ENCODE measurements at places on chromosomes 3 and 15. TPM values are rescaled to one million over a fixed set of nuclear protein-coding genes. Genes with fewer than 3 reads are reported as not detected.

DNA sequence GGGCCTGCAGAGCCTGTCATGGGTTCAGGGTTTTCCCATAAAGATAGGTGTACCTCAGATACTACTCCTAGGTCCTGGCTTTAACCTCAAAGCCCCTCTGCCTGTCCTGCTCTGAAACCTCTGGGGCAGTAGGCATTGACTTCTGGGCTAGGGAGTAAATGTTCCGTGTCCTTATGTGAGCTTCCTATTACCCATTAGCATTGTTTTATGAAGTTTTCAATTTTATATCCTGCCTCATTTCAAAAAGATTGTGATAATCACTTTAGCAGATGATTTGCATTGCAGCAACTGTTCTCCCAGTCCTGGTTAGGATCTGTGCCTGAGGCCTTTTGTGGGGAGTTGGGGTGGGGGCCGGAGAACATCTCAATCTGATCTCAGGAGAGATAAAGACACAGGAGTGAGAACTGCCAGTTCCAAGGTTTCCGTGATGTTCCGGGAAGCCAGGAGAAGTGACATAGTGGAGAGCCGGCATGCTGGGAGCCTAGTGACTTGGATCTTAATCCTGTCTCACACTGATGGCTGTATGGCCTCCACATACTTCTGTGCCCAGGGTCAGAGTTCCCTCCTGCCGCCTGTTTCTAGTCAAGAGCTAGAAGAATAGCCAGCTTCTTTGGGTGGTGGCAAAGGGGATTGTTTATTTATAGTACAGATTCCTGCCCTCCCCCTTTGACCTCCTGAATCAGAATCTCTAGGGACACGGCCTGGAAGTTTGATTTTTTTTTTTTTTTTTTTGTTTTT, 10.6 kb downstream of the TPM1 start:
- DNase-seq = no peak
- H3K4me3 ChIP-seq = no peak overlapping the region
- no peaks in the 10 kb centered on the region for H3K36me3 ChIP-seq
- no peaks in the 10 kb centered on the region for H3K27me3 ChIP-seq
- H3K4me1 ChIP-seq = peaks cover 6% of the 10 kb centered on the region

DNA sequence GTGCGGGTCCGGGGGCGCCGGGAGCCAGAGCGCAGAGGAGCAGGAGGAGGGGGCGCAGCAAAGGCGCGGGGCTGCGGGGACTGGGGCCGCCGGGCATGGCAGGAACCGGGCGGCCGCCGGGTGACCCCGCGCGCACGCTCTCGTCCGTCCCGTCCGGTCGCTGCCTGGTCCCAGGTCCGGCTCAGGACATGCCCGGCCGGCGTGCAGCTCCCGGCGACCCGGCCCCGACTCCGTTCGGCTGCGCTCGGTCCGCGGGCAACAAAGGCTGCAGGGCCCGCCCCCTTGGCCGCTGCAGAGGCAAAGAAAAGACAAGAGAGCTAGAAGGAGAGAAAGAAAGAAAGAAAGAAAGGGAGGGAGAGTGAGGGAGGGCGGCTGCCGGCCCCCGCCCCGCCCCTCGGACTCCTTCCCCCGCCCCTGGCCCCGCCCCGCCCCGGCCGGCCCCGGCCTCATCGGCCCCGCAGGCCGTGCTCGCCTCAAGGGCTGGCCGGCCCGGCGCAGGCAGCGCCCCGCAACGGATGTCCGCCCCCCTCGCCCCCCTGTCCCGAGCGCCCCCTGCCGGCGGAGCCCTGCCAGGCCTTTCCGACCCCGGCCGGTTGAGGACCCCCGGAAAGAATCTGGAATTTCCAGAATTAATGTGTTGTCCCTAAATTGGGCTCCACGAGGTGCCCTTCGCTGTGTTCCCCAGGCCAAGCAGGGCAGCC, at the start of gene ADAMTS7:
TSS of gene ADAMTS7 (minus strand) at position 341 of the 701 bp plus-strand sequence. CDS start at position 97, 244 bp downstream.
- peak within 1 kb of the TSS; percentile 81 for H3K4me3 ChIP-seq
- H3K27ac ChIP-seq = no peak within 1 kb of the TSS
- peaks cover 7% of the 10 kb centered on the region for H3K27me3 ChIP-seq
- no peak for DNase-seq
- H3K4me1 ChIP-seq = peaks cover 7% of the 10 kb centered on the region

Gene KBTBD12
- total RNA-seq = not detected

DNA sequence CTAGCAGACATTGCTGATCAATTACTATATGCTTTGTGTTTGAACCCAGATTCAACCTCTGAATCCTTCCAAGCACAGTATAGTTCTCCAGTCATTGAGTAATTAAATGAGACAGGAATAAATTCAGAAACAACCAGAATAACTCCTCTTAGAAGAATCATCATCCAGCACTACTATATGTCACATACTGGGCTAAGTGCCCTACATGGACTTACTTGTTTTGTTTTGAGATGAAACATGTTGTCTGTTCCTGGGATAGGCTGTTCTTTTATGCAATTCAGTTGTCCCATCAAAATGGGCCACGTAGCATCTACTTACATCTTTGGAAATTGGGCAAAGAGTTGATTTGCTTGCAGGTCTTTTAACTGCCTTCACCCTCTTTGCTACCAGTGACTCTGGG, 365.5 kb upstream of the SUCLG2 start:
- DNase-seq = no peak
- no peaks in the 10 kb centered on the region for H3K4me1 ChIP-seq
- H3K36me3 ChIP-seq = no peaks in the 10 kb centered on the region

GRCh38 chr15:61171209-61171608, 57.9 kb downstream of the RORA start:
- H3K27ac ChIP-seq = no peak overlapping the region
- no peaks in the 10 kb centered on the region for H3K36me3 ChIP-seq
- no peak overlapping the region for H3K4me3 ChIP-seq
- H3K27me3 ChIP-seq = no peaks in the 10 kb centered on the region
- H3K4me1 ChIP-seq = peaks cover 10% of the 10 kb centered on the region
- DNase-seq = no peak

Gene CHRM5
- not detected for total RNA-seq

DNA sequence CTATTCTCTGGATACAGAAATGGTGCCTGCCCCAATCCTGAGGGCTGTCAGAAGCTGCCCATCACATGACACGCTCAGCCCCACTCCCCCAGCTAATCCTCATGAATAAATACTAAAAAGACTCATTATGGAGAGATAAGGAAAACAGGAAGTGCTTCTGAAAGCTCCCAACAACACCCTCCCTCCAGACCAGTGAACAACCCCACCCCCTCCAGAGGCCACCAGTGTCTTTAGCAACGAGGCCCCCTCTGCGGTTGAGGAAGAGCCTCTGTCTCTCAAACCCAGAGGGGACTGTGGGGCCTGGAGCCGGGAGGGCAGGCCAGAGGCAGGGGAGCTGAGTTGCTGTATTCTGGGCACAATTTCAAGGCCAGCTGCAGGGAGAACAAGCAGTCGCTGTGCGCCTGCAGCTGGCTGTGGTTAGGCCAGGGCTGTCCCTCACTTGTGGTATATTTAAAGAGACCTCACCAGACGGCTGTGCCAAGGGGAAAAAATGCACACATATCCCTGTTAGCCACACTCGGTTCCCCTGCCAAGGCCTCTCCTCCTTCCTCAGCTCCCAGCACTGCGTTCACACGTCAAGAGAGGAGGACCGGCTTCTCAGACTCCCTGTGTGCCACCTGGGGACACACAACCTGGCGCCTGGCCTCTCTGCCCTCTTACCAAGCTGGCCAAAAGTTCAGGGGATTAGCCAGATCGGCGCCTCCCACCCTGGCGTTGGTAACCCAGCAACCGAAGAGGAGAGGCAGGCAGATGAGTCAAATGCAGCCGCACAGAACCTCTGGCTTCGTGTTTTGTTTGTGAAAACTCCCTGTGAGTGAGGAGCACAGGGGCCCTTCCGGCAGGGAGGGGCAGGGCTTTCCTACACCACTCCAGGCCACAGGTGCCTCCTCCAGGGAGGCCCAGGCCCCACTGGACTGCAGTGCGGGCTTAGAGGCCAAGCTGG, 101.2 kb upstream of the ETV5 start:
- no peak overlapping the region for H3K4me3 ChIP-seq
- H3K27ac ChIP-seq = no peak overlapping the region
- DNase-seq = no peak

Gene ALS2CL
- total RNA-seq = 0.19 TPM

GRCh38 chr15:32790352-32790999, 72.7 kb downstream of the GREM1 start:
- no peaks in the 10 kb centered on the region for H3K36me3 ChIP-seq
- H3K27me3 ChIP-seq = peaks cover 2% of the 10 kb centered on the region
- H3K27ac ChIP-seq = no peak overlapping the region
- H3K4me1 ChIP-seq = no peaks in the 10 kb centered on the region

DNA sequence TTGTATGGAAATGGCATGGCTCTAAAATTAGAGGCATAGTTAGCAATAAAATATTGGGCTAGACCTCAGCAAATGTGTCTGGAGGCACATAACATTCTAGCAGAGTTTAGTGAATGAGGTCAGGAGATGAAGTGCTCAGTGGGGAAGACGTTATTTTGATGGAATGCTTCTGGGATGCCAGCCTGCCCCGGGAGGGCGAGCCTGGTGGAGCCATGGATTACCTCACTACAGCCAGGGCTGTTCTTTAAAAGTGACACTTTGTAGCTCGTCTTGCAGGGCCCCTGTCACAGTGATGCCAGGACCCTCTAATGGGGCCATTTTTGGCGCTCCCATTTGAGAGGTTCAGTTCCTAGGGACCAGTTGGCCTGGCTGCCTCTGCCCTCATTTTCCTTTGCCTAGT, 48.5 kb downstream of the PXYLP1 start:
- no peaks in the 10 kb centered on the region for H3K27me3 ChIP-seq
- H3K36me3 ChIP-seq = no peaks in the 10 kb centered on the region
- H3K27ac ChIP-seq = no peak overlapping the region
- H3K4me3 ChIP-seq = no peak overlapping the region
- no peak for DNase-seq
- H3K4me1 ChIP-seq = peaks cover under 1% of the 10 kb centered on the region

- DNase-seq = no peak
- H3K27me3 ChIP-seq = no peaks in the 10 kb centered on the region
- no peak overlapping the region for H3K4me3 ChIP-seq
- no peak overlapping the region for H3K27ac ChIP-seq
Measured at GRCh38 chr15:69976366-69976994, 121.2 kb downstream of the TLE3 start.

- DNase-seq = peak; percentile 70
- no peaks in the 10 kb centered on the region for H3K27me3 ChIP-seq
- no peaks in the 10 kb centered on the region for H3K36me3 ChIP-seq
- no peak overlapping the region for H3K27ac ChIP-seq
Measured at GRCh38 chr3:29686889-29687592, 406.2 kb downstream of the RBMS3 start.

GRCh38 chr3:151864423-151865101, 8.9 kb upstream of the SUCNR1 start:
- H3K4me1 ChIP-seq = no peaks in the 10 kb centered on the region
- no peak overlapping the region for H3K4me3 ChIP-seq

- H3K27ac ChIP-seq = no peak overlapping the region
- no peaks in the 10 kb centered on the region for H3K4me1 ChIP-seq
- peaks cover 4% of the 10 kb centered on the region for H3K36me3 ChIP-seq
Measured at GRCh38 chr3:183033746-183034145, 53.4 kb upstream of the DCUN1D1 start.

Gene GOLGA6A
- total RNA-seq = not detected

Gene PLEKHO2
- 25.4 TPM for total RNA-seq

DNA sequence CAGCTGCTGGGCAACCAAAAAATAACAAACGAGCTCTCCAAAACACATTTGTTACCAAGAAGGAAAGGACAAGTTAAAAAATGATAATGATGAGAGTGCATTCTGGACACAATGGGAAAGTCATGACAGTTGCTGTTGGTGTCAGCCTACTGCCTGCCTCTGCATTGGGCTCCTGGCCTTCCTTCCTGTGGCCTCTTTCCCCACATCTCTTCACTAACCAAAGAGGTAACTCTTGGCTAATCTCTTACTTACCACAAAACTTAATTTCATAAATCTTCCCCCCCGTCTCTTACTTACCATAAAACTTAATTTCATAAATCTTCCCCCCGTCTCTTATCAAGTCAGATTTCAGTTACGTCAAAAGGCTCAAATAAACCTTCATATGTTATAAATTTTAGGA, 58.6 kb downstream of the AGTR1 start:
- H3K36me3 ChIP-seq = no peaks in the 10 kb centered on the region
- no peak overlapping the region for H3K27ac ChIP-seq
- no peak overlapping the region for H3K4me3 ChIP-seq
- H3K4me1 ChIP-seq = no peaks in the 10 kb centered on the region

GRCh38 chr3:45555666-45556065, 38.9 kb upstream of the LIMD1 start:
- no peaks in the 10 kb centered on the region for H3K36me3 ChIP-seq
- H3K27ac ChIP-seq = no peak overlapping the region
- H3K4me1 ChIP-seq = peaks cover 33% of the 10 kb centered on the region
- no peak for DNase-seq
- no peaks in the 10 kb centered on the region for H3K27me3 ChIP-seq

DNA sequence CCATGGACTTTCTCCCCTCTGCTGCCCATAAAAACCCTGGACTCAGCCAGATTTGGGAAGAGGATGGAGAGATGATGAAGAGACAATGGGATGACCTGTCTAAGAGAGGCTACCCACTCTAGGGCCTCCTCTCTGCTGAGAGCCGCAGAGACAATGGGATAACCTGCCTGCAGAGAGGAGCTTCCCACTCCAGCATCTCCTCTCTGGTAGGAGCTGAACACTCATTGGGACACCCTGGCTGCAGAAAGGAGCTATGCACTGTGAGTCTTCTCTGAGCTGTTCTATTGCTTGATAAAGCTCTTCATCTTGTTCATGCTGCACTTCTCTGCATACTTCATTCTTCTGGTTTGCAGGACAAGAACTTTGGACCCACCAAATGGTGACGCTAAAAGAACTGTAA, 4.5 kb upstream of the XCR1 start:
- H3K4me1 ChIP-seq = peaks cover 19% of the 10 kb centered on the region
- no peaks in the 10 kb centered on the region for H3K36me3 ChIP-seq
- no peaks in the 10 kb centered on the region for H3K27me3 ChIP-seq
- H3K27ac ChIP-seq = no peak overlapping the region

GRCh38 chr15:90873998-90874605, 5.7 kb downstream of the FURIN start:
- peaks cover 17% of the 10 kb centered on the region for H3K36me3 ChIP-seq
- DNase-seq = no peak
- peak overlapping the region; percentile 33 for H3K27ac ChIP-seq

DNA sequence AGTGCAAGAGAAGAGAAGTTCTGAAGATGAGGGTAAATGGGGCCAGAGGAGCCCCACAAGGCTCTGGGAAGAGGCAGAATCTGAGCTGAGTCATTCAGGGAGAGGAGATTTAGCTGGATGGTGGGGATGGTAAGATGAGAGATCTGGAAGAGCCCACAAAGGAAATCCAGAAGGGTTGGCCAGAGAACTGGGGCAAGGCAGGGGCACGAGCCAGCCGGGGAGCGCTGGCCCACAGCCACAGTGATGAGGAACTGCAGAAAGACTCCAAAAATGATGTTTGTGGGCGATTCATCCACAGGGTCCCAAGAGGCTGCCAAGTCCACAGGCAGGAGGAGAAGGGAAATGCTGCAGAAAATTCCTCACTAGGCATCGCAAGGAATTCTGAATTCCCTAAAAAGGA, 75.9 kb upstream of the ATP2B2 start:
- no peaks in the 10 kb centered on the region for H3K36me3 ChIP-seq
- H3K27me3 ChIP-seq = no peaks in the 10 kb centered on the region
- H3K4me3 ChIP-seq = no peak overlapping the region
- no peaks in the 10 kb centered on the region for H3K4me1 ChIP-seq
- no peak overlapping the region for H3K27ac ChIP-seq

Data from GM12878 (cell line).